ENCODE measurements at places on chromosomes 3 and 15. TPM values are rescaled to one million over a fixed set of nuclear protein-coding genes. Genes with fewer than 3 reads are reported as not detected.

- H3K36me3 ChIP-seq: no peaks in the 10 kb centered on the region
- peak overlapping the region; percentile 15 for H3K4me3 ChIP-seq
- H3K27me3 ChIP-seq: no peaks in the 10 kb centered on the region
- DNase-seq: no peak
- H3K4me1 ChIP-seq: no peaks in the 10 kb centered on the region
Observed at GRCh38 chr3:69888040-69888942, 111.2 kb upstream of the SAMMSON start.

The IMPG2 gene
- total RNA-seq: 0.21 TPM

The POPDC2 gene
- 2.7 TPM for total RNA-seq

- no peaks in the 10 kb centered on the region for H3K36me3 ChIP-seq
- H3K27ac ChIP-seq: no peak overlapping the region
- no peak overlapping the region for H3K4me3 ChIP-seq
- no peaks in the 10 kb centered on the region for H3K27me3 ChIP-seq
- DNase-seq: no peak
Observed at GRCh38 chr15:51195459-51195858, 100.8 kb upstream of the TNFAIP8L3 start.

DNA sequence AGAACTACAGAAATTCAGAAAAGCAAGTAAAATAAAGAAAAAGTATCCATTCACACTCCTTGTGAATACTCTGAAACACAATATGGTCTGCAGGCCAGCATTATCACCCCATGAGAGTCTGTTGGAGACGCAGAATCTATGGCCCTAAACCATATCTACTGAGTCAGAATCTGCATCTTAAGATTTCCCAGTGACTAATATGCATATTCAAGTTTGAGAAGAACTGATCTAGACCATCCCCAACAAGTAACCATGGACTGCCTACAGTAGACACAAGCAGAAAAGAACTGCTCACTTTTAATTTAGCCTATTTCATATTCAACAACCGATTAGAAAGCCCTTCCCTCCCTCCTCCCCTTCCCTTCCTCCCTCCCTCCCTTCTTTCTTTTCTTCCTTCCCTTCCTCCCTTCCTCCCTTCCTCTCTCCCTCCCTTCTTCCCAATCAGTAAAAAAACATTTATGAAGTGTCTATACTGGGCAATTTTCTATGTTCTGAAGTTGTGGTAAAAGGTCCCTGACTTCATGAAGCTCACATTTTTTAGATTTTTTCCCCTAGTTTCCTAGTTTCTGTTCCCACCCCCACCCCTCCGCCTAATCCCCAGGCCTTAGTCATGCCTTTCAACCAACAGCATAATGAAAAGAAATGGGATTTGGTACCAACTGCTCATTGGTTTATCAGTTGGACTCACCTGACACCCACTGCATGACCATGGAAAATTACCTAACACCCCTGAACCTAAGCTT, 125.2 kb downstream of the CNTN3 start:
- no peak overlapping the region for H3K27ac ChIP-seq
- no peaks in the 10 kb centered on the region for H3K36me3 ChIP-seq
- no peaks in the 10 kb centered on the region for H3K27me3 ChIP-seq
- H3K4me1 ChIP-seq: no peaks in the 10 kb centered on the region

DNA sequence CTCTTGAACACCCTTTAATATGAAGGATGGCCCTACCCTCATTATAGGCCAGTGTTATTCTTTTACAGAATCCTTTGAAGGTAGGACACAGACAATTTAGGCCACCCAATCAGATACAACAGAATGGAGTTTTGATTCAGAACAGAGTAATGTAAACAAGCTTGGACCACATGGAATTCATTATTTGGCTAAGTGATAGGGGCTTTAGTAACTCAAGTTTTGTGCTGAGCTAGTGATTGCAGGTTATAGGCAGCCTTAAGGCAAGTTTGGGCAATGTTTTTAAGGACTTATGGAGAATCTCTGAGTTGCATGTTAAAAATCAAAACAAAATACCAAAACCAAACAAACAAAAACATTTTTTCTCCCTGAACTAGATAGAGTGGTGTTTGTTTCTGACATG, 312.1 kb upstream of the ROBO1 start:
- DNase-seq: no peak
- H3K27ac ChIP-seq: no peak overlapping the region
- no peaks in the 10 kb centered on the region for H3K36me3 ChIP-seq
- H3K27me3 ChIP-seq: no peaks in the 10 kb centered on the region
- H3K4me1 ChIP-seq: no peaks in the 10 kb centered on the region

DNA sequence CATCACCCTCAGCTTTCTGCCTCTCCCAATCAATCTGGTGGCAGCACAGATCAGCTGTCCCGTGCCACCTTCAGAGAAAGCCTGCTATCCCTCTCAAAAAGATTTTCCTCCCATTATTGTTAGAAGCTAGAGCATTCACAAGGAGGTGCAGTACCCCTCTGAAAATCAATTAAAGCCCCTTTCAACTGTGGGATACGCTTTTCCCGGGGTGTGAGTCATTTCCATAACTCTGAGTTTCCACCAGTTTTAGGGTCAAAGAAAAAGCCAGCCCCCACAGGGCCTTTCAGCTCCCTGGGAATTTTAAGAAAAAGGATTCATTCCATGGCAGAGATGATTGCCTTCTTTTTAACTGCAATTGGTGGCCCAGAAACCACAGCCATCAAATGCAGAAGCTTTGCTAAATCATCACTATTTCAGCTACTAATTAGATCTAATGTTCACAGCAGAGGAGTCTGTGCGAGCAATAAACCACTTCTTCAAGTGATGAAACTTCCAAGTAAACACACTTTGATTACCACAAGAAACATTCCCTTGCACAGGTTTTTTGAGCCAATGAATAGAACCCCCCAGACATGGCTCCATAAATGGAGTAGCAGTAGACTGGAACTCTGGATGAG, 270.0 kb upstream of the TPRG1 start:
- no peak overlapping the region for H3K4me3 ChIP-seq
- peaks cover 3% of the 10 kb centered on the region for H3K36me3 ChIP-seq
- H3K4me1 ChIP-seq: peaks cover 12% of the 10 kb centered on the region
- H3K27me3 ChIP-seq: no peaks in the 10 kb centered on the region
- no peak for DNase-seq

DNA sequence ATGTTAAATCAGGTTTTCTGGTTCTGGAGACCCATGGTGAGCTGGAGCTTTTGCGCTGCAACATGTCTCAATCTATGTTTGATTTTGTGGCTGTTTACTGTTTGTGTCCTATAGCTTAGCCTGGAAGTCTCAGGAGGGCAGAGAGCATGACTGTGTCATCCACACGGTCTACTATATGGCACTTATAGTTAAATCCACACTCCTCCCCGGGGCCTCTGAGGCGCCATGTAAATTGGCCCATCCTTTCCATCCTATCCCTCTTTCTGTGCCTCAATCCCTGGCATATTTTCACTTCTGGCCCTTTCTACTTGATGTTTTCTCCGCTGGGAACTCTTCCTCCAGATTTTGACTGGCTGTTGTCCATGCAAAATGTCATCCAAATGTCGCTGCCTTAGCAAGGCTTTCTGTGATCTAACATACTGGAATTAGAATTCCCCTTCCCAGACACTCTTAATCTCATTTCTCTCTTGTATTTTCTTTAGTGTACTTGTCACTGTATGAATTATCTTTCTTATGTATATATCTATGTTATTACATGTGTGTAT, 560.8 kb upstream of the RGMA start:
- no peaks in the 10 kb centered on the region for H3K4me1 ChIP-seq
- H3K27me3 ChIP-seq: no peaks in the 10 kb centered on the region
- no peak overlapping the region for H3K27ac ChIP-seq
- H3K4me3 ChIP-seq: no peak overlapping the region

The ATP13A5 gene
- not detected for total RNA-seq

The TMCO5A gene
- total RNA-seq: not detected

GRCh38 chr3:185067173-185067572, 85.7 kb downstream of the C3orf70 start:
- no peaks in the 10 kb centered on the region for H3K4me1 ChIP-seq
- H3K27me3 ChIP-seq: no peaks in the 10 kb centered on the region
- no peak for DNase-seq
- no peak overlapping the region for H3K27ac ChIP-seq
- H3K4me3 ChIP-seq: no peak overlapping the region

GRCh38 chr15:85401108-85401774, 20.8 kb downstream of the AKAP13 start:
- H3K4me1 ChIP-seq: peaks cover 48% of the 10 kb centered on the region
- no peak for DNase-seq
- H3K27ac ChIP-seq: peak overlapping the region; percentile 37
- H3K36me3 ChIP-seq: no peaks in the 10 kb centered on the region
- H3K27me3 ChIP-seq: no peaks in the 10 kb centered on the region

DNA sequence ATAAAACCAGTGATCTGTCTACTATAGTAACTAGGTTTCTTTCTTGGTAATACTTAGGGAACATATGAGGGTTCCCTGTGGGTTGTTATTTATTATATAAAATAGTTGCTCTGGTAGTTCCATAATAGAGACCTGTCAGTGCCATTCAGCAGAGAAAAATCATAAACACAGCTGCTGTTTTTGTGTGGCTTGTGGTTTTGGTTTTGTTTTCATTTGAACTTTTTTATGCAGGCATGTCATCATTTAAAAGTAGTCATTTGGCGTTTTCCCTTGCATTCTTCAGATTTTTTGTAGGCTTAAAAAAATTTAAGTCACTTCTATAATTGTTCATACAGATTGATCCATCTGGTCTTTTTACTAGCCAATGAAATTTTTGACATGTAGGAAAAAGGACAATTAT, 47.9 kb downstream of the PIK3CA start:
- H3K4me1 ChIP-seq: peaks cover 46% of the 10 kb centered on the region
- no peaks in the 10 kb centered on the region for H3K36me3 ChIP-seq
- DNase-seq: no peak
- peak overlapping the region; percentile 42 for H3K27ac ChIP-seq
- no peaks in the 10 kb centered on the region for H3K27me3 ChIP-seq

The CSPG5 gene
- total RNA-seq: 0.22 TPM

The SLC27A2 gene
- total RNA-seq: 0.21 TPM

DNA sequence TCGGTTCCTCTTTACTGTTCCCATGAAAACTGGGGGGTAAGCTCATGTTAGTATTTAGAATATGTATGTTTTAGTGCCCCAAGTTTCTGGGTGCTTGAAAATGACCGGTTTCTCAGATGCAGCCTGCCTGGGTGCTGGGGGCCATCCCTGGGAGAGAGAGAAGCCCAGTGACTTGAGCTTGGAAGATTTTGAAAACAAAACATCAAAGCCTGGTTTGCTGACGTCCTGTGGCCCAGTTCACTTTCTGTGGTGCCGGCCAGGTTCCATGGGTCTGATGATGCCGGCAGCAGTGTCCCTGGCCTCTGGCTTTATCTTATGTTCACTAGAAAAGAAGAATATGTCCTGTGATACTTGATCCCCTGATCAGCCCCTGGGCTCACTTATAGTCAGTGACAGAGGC, 17.1 kb downstream of the APBA2 start:
- H3K36me3 ChIP-seq: no peaks in the 10 kb centered on the region
- H3K27me3 ChIP-seq: no peaks in the 10 kb centered on the region
- no peak overlapping the region for H3K4me3 ChIP-seq
- H3K4me1 ChIP-seq: no peaks in the 10 kb centered on the region
- H3K27ac ChIP-seq: no peak overlapping the region

GRCh38 chr15:70165716-70166284, 68.1 kb upstream of the TLE3 start:
- H3K27ac ChIP-seq: peak overlapping the region; percentile 30
- H3K4me1 ChIP-seq: peaks cover 9% of the 10 kb centered on the region
- no peaks in the 10 kb centered on the region for H3K36me3 ChIP-seq
- H3K27me3 ChIP-seq: no peaks in the 10 kb centered on the region
- H3K4me3 ChIP-seq: no peak overlapping the region

GRCh38 chr15:70932397-70932796, 39.8 kb downstream of the LRRC49 start:
- H3K36me3 ChIP-seq: no peaks in the 10 kb centered on the region
- H3K4me1 ChIP-seq: no peaks in the 10 kb centered on the region
- no peak overlapping the region for H3K27ac ChIP-seq
- H3K27me3 ChIP-seq: no peaks in the 10 kb centered on the region
- DNase-seq: no peak
- H3K4me3 ChIP-seq: no peak overlapping the region

DNA sequence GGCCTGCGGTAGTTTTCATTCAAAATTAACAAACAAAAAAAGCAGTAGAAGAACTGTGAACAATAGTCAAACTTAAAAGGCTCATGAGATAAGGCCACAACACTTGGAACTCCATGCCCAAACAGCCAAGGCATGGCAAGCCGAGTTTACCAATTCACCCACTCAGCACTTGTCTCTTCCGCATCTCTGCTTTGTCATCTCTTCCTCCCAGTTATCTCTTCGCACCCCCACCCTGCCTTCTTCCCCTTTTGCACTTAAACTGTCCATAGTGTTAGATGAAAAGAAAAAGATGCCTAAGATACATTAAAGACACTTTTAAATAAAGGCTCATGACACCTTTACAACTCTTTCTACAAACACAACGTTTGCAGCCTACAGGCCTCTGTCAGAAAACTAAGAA, 11.1 kb downstream of the TLE3 start:
- DNase-seq: no peak
- H3K4me3 ChIP-seq: no peak overlapping the region
- H3K36me3 ChIP-seq: peaks cover 6% of the 10 kb centered on the region
- no peaks in the 10 kb centered on the region for H3K27me3 ChIP-seq
- H3K27ac ChIP-seq: no peak overlapping the region

GRCh38 chr3:118736107-118736506, 298.5 kb downstream of the IGSF11 start:
- H3K27me3 ChIP-seq: no peaks in the 10 kb centered on the region
- H3K36me3 ChIP-seq: no peaks in the 10 kb centered on the region
- no peaks in the 10 kb centered on the region for H3K4me1 ChIP-seq
- no peak overlapping the region for H3K27ac ChIP-seq

The SEMA7A gene
- total RNA-seq: 32.4 TPM

GRCh38 chr15:68232449-68232848, 2.9 kb upstream of the CLN6 start:
- H3K27me3 ChIP-seq: no peaks in the 10 kb centered on the region
- no peak for DNase-seq
- H3K27ac ChIP-seq: peak overlapping the region; percentile 28
- no peak overlapping the region for H3K4me3 ChIP-seq
- H3K4me1 ChIP-seq: peaks cover 7% of the 10 kb centered on the region
- no peaks in the 10 kb centered on the region for H3K36me3 ChIP-seq

DNA sequence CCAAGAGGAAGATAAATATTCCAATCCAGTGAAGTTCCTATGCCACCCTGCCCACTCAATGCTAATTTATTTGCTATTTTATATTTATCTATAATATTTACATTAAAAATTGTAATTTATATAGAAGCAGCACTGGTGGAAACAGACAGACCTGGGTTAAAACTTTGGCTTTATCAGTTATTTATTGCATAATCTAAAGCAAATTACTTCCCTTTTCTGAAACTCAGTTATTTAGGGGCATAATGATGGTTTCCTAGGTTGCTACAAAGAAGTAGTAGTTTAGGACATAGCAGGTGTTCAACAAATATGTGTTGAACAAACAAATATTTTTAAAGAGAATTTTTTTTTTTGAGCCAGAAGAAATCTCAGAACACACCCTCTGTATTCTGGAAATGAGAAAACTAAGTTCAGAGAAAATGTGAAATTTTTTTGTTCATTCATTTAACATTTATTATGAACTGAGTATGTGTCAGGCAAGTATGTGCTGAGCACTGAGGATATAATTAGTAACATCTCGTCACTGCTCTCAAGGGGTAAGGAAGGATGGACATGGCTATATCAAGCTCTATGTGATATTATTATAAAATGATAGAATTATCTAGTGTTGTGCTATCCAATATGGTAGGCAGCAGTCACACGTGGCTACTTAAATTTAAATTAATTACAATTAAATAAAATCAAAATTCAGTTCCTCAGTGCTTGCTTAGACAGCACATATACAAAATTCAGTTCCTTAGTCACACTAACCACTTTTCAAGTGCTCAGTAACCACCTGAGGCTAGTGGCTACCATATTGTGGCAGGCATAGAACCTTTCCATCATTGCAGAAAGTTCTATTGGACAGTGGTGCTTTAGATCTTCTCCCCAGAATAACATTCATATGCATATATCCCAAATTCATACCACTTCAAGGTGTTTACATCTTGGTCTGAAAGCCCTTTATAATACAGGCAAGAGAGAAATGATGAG, 7.0 kb upstream of the UBE2Q2 start:
- no peak overlapping the region for H3K4me3 ChIP-seq
- H3K36me3 ChIP-seq: no peaks in the 10 kb centered on the region

The MESD gene
- 21.2 TPM for total RNA-seq

Measured in tibial nerve (tissue), 4 donors.